Osteocyte (in vitro differentiated cells): ENCODE measurements at places on chromosomes 6 and 20. TPM values are rescaled to one million over a fixed set of nuclear protein-coding genes. Genes with fewer than 3 reads are reported as not detected.

GRCh38 chr6:141359953-141360352 lies 772.8 kb upstream of the GJE1 start:
- H3K4me1 ChIP-seq: no peaks in the 10 kb centered on the region
- H3K4me3 ChIP-seq: no peak overlapping the region
- peaks cover 3% of the 10 kb centered on the region for H3K36me3 ChIP-seq
- DNase-seq: no peak

GRCh38 chr20:12849225-12849910 lies 159.4 kb upstream of the SPTLC3 start:
- no peaks in the 10 kb centered on the region for H3K27me3 ChIP-seq
- no peak overlapping the region for H3K4me3 ChIP-seq
- DNase-seq: no peak
- H3K4me1 ChIP-seq: no peaks in the 10 kb centered on the region
- no peaks in the 10 kb centered on the region for H3K36me3 ChIP-seq

DNA sequence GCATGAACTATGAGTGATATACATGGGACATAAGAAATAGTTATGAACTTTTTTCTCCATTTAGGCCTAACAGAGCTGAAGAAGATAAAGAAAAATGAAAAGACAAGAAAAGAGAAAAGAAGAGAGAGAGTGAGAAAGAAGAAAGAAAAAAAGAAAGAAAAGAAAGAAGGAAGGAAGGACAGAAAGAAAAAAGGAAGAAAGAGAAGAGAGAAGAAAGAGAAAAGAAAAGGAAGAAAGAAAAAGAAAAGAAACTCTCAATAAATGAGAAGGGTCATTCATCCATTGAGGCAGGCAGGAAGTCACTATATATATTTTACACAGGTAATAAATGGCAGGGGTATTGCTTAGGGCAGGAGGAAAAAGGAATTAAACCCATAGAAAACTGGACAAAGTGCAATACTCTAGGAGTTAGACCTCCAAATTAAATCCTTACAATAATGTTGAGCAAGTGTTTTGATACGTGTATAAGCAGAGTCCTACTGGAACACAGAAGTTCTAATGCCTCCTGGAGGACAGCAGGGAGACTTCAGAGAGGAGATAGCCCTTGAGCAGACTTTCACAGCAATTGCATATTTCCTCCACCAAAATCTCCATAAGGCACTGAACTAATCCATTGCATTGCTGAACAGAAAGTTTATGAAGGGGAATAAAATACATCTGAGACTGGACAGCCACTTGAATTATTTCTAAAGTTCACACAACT lies 86.4 kb upstream of the TENT5A start:
- no peaks in the 10 kb centered on the region for H3K36me3 ChIP-seq
- H3K4me1 ChIP-seq: peaks cover 29% of the 10 kb centered on the region
- H3K27me3 ChIP-seq: no peaks in the 10 kb centered on the region
- H3K27ac ChIP-seq: no peak overlapping the region

GRCh38 chr6:103982574-103982973 lies 877.1 kb downstream of the HACE1 start:
- no peaks in the 10 kb centered on the region for H3K4me1 ChIP-seq
- H3K4me3 ChIP-seq: no peak overlapping the region
- no peaks in the 10 kb centered on the region for H3K27me3 ChIP-seq
- DNase-seq: no peak

The MICA gene
- 32.2 and 33.0 TPM in 2 replicates for total RNA-seq

DNA sequence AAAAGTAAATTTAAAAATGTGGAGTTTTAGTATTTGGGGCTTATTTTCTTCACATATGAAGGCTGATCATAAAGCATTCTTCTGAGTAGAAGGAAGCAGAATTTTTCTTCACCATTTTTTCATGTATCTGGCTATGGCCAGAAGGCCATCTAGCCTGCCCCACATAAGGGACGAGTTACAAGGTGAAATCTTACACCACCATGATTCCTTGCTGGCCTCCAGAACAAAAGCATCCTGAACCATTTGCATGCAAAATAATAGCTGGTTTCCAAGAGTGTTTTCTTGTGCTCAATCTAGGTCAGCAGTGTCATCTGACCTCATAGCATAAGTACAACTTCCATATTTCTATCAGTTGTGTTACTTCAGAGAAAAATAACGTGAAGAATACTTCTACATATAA lies 93.1 kb downstream of the BMP5 start:
- no peaks in the 10 kb centered on the region for H3K36me3 ChIP-seq
- DNase-seq: no peak
- H3K4me1 ChIP-seq: peaks cover 10% of the 10 kb centered on the region
- no peaks in the 10 kb centered on the region for H3K27me3 ChIP-seq
- H3K27ac ChIP-seq: no peak overlapping the region

The ADIG gene
- not detected in 2 replicates for total RNA-seq

DNA sequence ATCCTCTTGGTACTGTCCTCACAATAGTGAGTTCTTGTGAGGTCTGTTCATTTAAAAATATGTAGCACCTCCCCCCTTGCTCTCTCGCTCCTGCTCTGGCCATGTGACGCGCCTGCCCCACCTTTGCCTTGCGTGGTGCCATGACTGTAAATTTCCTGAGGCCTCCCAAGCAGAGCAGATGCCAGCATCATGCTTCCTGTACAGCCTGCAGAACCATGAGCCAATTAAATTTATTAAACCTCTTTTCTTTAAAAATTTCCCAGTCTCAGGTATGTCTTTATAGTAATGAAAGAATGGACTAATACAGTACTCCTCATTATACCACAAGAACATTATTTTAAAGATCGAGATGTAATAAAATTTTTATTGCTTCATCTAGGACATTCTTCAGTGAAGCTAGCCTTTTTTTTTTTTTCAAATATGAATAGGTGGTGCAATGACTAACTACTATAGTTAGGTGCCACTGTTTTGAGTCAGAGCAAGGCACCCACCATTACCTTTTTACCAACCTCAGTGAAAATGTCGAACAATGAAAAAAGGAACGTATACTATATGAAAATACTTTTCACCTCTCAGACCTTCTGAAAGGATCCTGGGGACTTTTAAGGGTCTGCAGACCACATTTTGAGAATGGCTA lies 191.1 kb upstream of the SGK1 start:
- no peak overlapping the region for H3K4me3 ChIP-seq
- no peaks in the 10 kb centered on the region for H3K36me3 ChIP-seq
- no peaks in the 10 kb centered on the region for H3K27me3 ChIP-seq

- no peaks in the 10 kb centered on the region for H3K27me3 ChIP-seq
- peak overlapping the region; percentile 82 for H3K27ac ChIP-seq
- H3K4me3 ChIP-seq: no peak overlapping the region
- no peak for DNase-seq
- peaks cover 35% of the 10 kb centered on the region for H3K4me1 ChIP-seq
Measured at GRCh38 chr6:1796706-1797529, 187.2 kb downstream of the FOXC1 start.

The NOX3 gene
- not detected in 2 replicates for total RNA-seq

The CRISP3 gene
- total RNA-seq: not detected in 2 replicates

DNA sequence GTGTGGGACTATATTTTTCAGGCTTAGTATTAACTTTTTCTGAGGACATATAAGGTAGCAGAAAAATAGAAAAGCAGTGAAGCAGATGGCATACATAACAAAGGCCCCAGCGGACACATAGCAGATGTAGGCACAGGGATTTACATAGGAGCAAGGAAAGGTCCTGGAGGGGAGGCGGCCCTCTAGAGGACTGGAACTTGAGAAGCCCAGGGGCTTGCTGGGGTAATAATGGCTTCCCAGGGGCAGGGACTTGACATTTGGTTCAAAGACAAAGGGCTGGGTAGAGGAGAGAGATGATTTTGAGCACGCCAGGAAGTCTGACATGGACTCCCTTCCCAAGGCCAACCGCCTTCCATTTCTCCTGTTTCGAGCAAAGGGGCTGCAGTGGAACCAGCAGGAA lies 31.7 kb upstream of the OSTM1 start:
- peaks cover 3% of the 10 kb centered on the region for H3K4me1 ChIP-seq
- H3K27ac ChIP-seq: no peak overlapping the region
- no peak for DNase-seq
- H3K4me3 ChIP-seq: no peak overlapping the region
- H3K27me3 ChIP-seq: peaks cover 24% of the 10 kb centered on the region
- peaks cover 2% of the 10 kb centered on the region for H3K36me3 ChIP-seq
